ENCODE measurements at places on chromosomes 7 and 10.

GRCh38 chr10:24262929-24263590 lies 54.1 kb downstream of the KIAA1217 start:
- no peak for DNase-seq

DNA sequence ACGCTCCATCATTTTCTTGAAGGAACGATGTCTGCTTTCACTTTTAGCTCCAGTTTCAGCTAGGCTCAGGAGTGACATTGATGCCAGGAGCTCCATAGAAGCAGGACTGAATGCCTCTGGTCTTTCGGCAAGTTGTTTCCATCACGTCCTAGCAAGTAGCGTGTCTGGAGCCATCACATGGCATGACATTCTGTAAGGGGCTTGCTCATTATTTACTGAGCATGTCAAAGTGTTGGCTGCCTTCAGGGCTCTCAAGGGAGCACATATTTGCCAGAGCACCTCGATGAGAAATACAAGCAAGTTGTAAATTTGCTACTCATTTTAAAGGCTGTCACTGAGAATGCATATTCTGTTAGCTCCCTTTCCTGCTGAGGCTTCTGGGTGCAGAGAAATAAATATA lies 131.0 kb upstream of the ITGB1 start:
- no peak for DNase-seq

DNA sequence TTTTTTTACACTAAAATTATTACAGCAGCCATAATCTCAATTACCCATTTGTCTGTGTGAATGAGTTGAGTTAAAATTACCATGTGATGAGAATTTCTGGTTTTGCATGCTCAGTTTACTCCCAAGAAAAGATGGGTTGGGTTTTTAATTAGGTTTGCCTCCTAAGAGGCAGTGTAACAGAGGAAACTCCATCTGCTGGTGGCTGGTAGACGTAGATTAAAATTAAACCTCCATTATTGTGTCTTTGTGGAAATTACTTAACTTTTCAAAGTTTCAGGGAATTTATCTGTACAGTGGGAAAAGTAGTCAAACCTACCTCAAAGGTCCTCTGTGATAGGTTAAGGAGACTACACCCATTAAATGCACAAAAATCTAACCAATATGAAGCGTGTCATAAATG lies 954.2 kb downstream of the PCDH15 start:
- no peak for DNase-seq

GRCh38 chr7:713139-713457 lies 13.4 kb upstream of the DNAAF5 start:
- DNase-seq: no peak

DNA sequence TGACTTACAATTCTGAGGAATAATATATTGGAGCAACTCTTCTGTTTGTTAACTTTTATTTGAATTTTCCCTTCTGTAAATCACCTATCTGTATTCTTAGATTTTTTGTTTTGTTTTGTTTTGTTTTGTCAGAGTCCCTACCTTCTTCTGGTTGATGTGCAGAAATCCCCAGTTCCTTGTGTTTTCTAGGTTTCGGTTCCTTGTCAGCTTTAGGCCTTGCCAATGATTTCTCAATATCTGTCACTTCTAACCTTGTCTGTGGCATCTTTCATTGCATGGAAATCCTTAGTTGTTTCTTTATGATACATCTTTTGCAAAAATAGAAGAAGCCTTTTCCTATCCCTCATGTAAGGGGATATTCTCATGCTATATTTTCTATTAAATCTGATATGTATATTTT lies 21.7 kb upstream of the ST8SIA6 start:
- no peak for DNase-seq

DNA sequence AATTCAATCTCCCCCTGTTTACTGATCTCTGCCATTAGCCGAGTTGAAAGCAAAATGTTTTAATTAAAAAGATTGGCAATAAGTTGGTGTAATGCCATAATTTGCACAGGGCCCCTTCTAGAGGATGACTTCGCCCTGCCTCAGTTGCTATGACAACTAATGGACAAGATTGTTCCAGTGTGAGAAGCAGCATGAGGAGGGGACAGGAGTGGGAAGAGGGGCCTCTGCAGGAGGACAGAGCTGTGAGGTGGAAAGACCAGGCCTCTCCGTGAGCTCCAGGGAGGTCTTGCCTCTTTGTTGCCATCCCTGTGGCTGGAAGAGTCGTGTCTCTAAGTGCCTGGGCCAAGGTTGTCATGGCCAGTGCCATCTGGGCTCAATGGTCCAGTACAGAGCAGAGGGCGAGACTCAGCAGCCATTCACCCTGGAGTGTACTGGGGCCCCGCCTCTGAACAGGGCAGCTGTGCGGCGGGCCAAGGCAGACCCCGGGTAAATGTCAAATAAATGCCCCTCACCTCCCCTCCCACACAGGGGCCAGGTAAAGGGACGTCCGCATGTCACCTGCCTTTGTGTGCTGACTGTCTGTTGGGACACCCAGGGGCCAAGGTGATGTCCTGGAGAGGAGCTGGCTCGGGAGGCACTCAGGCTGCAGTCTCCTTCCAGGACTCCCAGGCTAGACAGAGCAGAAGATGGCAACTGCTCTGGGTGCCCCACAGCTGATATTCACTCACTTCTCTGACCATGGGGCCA lies 97.0 kb upstream of the RET start:
- no peak for DNase-seq

DNA sequence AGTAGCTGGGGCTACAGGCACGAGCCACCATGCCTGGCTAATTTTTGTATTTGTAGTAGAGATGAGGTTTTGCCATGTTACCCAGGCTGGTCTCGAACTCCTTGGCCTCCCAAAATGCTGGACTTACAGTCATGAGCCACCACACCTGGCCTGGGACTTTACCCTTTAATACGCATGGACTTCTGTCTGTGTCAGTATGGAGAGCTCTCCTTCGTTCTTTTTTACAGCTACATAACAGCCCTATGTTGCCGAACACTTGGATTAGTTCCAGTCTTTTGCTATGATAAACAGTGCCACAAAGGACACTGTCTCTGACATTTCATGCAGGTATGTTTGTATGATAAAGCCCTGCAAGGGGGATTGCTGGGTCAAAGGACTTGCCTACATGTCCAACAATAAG lies 10.9 kb upstream of the OAT start:
- DNase-seq: no peak

DNA sequence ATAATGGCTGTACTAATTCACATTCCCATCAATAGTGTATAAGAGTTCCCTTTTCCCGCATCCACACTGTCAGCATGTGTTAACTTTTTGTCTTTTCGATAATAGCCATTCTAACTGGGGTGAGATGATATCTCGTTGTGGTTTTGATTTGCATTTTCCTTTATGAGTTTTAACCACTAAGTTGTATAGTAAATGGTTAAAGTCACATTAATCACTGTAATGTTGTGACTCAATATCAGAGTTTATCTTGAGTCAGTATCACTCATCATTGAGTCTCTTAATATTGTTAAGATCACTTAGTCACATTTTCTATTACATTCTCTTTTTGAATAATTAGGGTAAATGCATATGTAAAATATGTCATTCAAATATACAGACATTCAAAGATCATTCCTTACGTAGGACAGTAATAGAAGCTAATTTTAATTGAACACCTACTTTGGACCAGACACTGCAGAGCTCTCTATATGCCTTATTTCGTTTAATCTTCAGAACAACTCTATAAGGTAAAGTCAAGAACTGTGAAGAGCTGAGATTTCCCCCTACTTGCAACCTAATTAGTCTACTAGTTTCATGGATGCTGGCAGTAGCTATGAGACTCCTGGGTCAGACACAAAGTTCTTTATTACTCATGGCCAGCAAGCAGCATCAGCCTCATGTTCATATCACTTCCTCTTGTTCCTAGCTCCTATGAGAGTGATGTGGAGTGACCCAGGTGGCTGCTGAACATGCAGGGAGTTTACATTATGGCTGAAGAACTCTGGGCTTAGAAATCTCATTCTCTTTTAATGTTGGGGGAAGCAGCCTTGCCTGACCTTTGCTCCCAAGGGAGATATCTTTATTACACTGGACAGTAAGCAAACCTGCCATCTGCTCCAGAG lies 30.5 kb downstream of the CREB5 start:
- DNase-seq: no peak

DNA sequence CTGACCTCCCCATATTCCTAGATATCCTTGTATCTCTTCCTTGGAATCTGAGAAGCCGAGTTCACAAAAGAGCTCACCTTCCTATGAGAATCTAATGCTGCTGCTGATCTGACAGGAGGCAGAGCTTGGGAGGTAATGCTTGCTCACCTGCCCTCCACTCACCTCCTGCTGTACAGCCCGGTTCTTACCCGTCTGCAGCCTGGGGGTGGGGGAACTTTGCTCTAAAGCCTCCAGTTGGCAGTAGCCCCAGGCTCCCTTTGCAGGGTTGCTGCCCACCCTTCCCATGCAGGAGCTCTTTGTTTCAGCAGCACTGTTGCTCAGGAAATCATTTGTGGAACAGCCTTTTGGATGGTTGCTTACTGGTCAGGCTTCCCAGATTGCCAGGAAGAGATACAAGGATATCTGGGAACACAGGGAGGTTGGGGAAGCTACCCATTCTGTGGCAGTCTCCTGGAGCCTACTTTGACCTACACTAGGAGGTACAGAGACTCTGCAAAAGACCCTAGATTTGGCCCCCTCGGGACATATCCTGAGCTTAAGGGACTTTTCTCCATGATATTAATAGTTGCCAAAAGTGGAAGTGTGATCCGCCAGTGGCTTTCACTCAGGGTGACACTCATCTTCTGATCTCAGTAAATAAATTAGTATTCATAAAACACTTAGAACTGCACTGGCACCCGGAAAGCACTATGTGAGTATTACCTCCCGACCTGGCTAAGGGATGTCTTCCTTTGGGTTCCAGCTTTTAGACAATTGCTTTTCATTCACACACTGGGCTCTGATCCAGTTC lies 363.7 kb upstream of the PODXL start:
- no peak for DNase-seq

- DNase-seq: no peak
Observed at GRCh38 chr7:141150465-141150864, 76.6 kb downstream of the TMEM178B start.

GRCh38 chr10:114973306-114973705 lies 35.3 kb downstream of the TRUB1 start:
- no peak for DNase-seq

- no peak for DNase-seq
Observed at GRCh38 chr7:30703756-30704155, 21.5 kb upstream of the CRHR2 start.

GRCh38 chr7:149633976-149634945 lies 136.7 kb upstream of the ZNF746 start:
- DNase-seq: no peak

- no peak for DNase-seq
Observed at GRCh38 chr10:123909426-123909825, 17.8 kb upstream of the CPXM2 start.

DNA sequence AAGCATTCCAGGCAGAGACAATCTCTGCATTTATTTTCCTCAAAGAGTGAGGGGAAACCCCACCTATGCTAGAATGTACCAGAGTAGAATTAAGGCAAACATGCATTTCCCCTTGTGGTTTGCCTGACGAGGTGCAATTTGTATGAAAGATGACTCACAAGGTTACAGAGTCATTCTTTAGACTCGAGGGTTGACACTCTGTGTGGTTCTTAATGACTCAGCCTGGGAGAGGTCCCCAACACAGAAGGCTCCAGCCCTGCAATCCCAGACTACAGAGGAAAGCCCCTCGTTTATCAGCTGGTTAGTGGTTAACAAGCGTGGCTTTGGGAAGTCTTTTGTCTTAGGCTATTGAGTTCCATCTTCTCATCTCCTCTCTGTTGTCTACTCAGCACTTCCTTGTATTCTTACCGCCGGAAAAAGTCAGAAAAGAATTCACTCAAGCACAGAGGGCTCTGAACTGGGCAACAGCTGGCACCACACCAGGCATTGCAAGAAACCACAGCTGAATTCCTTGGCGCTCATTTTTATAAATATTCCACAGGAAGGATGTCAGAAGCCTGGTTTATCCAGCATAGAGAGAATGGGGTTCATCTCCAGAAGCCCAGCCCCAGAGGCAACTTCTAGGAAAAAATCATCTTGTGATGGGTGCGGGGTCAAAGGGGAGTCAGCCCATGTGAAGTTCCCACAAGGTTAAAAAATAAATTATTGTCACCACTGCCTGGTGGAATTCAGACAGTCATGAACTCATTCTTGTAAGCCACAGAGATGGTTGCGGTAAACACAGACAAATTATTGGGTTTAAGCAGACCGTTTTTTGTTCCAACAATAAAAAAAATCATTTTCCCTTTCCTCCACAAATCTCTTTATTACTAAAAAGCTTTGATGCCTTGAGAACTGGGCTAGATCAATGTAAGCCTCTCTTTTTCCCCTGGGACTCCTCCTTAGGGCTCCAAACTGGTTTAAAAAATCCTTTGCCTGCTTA lies 24.5 kb upstream of the SVIL start:
- peak; percentile 50 for DNase-seq

DNA sequence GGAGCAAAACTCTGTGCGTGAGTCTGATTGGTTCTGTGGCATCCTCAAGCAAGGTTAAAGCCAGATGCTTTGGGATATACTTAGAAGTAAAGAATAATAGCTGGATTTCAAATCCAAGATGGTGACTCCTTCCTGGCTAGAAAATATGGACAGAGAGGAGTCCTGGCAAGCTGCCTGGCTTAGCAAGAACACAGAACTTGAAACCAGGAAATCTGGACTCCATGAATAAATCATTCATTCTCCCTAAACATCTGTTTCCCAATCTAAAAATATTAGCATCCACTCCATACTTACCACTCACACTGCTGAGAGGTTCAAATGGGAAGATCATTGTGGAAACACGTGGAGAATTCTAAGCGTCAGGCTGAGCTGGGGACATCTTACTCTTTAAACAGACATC lies 1074.1 kb upstream of the AUTS2 start:
- no peak for DNase-seq

GRCh38 chr10:9951481-9952257 lies 1066.0 kb upstream of the CELF2 start:
- no peak for DNase-seq

DNA sequence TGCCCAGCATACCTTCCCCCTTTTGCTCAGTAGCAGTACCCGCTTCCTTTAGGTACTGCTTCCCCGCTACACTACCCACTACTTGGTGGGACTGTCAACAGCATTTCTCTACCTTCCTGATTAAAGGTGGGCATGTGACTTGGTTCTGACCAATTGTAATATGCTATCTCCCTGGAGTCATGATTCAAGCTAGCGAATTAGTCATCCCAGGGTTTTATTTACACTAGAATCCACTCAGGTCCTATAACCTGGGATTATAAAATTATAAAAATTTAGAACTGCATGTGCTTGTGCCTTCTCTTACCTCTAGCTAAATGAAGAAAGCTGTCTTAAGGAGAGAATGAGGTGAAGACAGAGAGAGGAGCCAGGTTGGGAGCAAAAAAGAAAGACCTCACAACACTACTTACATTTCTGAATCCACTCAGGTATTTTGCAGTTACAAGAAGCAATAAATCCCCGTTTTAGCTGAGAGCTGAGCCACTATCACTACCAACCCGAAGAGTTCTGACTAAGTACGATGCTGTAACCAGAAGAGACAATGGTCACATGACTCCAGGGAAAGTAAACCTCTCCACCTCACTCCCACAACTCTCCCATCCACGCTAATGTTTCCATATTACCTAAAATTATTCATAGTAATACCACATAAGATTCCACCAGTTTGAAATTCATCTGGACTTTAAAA lies 9.7 kb downstream of the GBX1 start:
- DNase-seq: no peak
